ENCODE measurements at places on chromosomes 3 and 15. TPM values are rescaled to one million over a fixed set of nuclear protein-coding genes. Genes with fewer than 3 reads are reported as not detected.

DNA sequence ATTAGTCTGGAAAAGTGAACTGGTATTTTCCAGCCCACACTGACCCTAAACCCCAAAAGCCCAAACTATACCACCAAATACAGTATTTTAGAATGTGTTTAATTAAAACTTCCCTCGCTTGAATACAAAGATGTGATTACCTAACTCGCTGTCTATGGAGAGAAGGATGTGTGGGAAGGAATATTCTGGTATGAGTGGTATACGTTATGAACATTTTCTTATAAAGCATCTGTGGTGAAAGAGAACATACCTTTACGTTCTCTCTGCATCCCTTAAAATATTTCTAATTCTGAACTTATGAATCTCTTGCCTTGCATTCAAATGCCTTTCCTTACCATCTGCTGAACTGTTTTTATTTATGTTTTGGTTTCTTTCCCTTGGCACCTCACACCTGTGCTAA is 201.4 kb downstream of the MBNL1 start:
- DNase-seq, result no peak

- DNase-seq, result no peak
Measured at GRCh38 chr3:197577366-197578074, 21.8 kb upstream of the BDH1 start.

- DNase-seq, result peak; percentile 75
Measured at GRCh38 chr15:25933456-25934158, 70.5 kb upstream of the ATP10A start.

GRCh38 chr3:110550511-110550910 is 521.1 kb upstream of the NECTIN3 start:
- no peak for DNase-seq

DNA sequence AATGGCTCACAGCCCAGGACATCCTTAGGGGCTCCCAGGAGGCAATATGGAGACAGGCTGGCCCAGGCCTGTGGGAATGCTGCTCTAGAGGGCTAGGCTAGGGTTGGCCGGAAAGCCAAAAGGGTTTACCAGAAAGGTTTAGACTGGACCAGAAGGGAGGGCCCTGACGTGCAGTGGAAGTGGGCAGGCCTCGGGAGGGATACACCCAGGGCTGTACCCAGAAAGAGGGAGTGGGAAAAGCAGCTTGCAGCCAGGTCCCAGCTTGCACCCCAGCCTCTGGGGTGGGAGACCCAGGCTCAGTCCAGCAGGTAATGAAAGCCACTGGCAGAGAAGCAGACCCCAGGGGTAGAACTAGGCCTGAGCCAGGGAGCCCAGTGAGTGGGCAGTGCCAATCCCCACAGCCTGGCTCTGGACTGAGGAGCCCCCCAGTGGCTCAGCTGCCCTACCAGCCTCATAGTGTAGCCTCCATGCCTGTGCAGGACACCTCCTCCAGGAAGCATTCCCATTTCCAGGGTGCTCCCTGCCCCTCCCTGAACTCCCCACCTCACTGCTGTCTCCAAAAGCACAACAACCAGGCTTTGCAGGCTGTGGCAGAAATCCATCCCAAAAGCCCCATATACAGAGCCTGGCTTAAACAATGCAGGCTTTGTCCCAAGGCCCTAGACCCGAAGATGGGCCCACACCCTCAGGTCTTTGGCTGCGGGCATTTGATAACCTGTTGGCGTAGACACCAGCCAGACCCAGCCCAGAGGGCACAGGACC is 3.5 kb downstream of the GORASP1 start:
- DNase-seq, result no peak

DNA sequence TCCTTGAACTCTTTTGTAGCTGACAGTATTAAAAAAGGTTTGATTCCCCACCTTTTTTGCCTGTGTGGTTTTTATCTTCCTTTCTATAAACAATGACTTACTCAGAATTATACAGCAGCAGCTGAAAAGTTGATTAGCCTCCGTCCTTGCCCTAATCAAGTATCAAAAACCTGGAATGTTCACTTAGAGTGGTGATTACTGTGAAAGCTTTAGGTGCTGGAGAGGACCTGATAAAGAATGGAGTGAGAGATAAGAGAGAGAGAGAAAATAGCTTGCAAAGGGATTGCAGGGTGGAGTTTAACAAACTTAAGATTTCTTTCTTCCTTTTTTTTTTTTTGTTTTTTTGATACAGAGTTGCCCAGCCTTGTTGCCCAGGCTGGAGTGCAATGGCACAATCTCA is 6.7 kb downstream of the CGNL1 start:
- no peak for DNase-seq

Gene UBR1
- total RNA-seq, result 47.0 TPM

Gene CCNL1
- total RNA-seq, result 222 TPM

Gene TRIM42
- total RNA-seq, result not detected

Gene AMOTL2
- total RNA-seq, result 158 TPM

Gene SAXO2
- 2.0 TPM for total RNA-seq

Gene SERPINI1
- 10.4 TPM for total RNA-seq

Gene MED12L
- 4.8 TPM for total RNA-seq

Gene RNF7
- 62.8 TPM for total RNA-seq

Gene CLRN1
- total RNA-seq, result not detected
